T-helper 2 cell (primary cell): ENCODE measurements at places on chromosomes 16 and 17.
A peak's percentile ranks its signal among the peaks of the same experiment; 100 is the strongest.

GRCh38 chr17:39601758-39602532, 5.8 kb downstream of the NEUROD2 start:
- DNase-seq: no peak

- no peak for DNase-seq
These were observed 48.8 kb downstream of the PITPNM3 start for GRCh38 chr17:6507535-6507934.

- no peak for DNase-seq
These were observed 89.7 kb downstream of the MGAT5B start for GRCh38 chr17:76957678-76958464.

- DNase-seq: no peak
These were observed 32.9 kb downstream of the HS3ST3A1 start for GRCh38 chr17:13568582-13569397.

- peak; percentile 19 for DNase-seq
These were observed 5.1 kb downstream of the CDR2 start for GRCh38 chr16:22369221-22369811.

DNA sequence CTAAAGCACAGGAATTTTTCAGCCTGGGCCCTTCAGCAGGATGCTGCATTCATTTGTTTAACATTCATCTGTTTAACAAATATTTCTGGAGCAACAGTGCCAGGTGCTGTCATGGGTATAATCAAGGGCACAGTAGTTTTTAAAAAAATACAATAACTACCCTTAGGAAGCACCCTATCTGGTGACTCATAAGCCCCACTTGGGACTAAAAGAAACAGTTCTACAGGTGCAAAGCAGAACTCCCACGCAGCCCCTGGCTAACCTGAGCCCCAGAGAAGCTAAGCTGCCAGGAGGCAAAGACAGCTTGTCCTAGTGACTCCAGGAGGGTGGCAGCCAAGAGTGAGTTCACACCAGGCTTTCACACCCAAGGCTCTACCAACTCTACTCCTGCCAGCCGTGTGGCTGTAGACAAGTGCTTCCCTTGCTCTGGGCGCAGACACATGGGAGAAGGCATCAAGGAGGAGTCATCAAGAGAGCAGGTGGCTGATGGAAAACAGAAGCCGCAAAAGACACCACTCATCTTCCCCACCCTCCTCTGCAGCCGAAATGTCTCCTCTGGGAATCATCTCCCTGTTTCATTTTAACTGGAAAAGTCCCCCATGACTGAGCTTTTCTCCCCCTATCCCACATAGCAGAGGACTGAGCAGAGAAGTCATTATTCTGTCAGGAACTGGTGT, 14.4 kb downstream of the CUEDC1 start:
- DNase-seq: no peak

GRCh38 chr17:57572062-57572461, 173.0 kb downstream of the CCDC182 start:
- DNase-seq: no peak

GRCh38 chr17:64449545-64449944, 630 bp downstream of the MILR1 start:
- no peak for DNase-seq

DNA sequence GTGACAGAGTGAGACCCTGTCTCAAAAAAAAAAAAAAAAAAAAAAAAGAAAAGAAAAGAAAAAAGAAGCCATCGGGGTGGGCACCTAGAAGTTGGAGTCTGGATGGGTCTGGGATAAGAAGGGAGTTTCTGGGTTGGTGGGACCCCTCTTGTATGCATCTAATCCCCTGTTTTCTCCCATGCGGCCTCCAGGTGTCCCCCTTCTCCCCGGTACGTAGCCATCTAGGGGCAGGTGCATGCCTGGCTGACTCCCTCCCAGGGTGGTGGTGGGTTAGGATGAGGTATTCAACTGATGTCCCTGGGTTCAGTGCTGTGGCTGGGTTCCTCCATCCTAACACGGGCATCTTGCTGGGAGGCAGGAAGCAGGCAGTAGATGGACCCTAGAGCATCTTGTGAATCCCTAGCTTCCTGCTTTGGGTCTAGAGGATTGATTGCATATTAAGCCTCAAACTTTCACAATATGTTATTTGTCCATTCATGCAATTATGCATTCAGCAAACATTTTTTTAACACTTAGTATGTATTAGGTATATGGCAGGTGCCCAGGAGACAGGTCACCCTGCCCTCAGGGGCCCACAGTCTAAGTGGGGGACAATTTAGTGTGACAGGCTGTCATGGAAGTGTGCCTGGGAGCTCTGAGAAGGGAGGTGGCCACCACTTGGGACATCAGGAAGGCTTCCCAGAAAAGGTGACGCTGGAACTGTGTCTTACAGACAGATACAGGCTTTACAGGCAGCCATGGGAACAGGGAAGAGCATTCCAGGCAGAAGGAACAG, 13.1 kb downstream of the FMNL1 start:
- peak; percentile 48 for DNase-seq

- DNase-seq: no peak
These were observed 457.9 kb downstream of the SLC39A11 start for GRCh38 chr17:72634621-72635020.

GRCh38 chr17:70144260-70144846, 25.0 kb upstream of the KCNJ2 start:
- no peak for DNase-seq
